HepG2 (cell line): ENCODE measurements at places on chromosomes 3 and 15. TPM values are rescaled to one million over a fixed set of nuclear protein-coding genes. Genes with fewer than 3 reads are reported as not detected.
A peak's percentile ranks its signal among the peaks of the same experiment; 100 is the strongest.

The KBTBD13 gene
- total RNA-seq: not detected in 2 replicates

The ERC2 gene
- 0.22 and 0.28 TPM in 2 replicates for total RNA-seq

The TIPARP gene
- total RNA-seq: 19.7 and 25.4 TPM in 2 replicates

The RLBP1 gene
- total RNA-seq: not detected in 2 replicates

The KLHL40 gene
- total RNA-seq: not detected in 2 replicates

The UROC1 gene
- total RNA-seq: 0.71 and 0.74 TPM in 2 replicates

The HTR3E gene
- total RNA-seq: not detected in 2 replicates

The CKMT1A gene
- 0.13 TPM in 1 of 2 replicates, not detected in the other for total RNA-seq

The LPP gene
- 29.9 and 41.6 TPM in 2 replicates for total RNA-seq

GRCh38 chr3:15512166-15512565 is 9.3 kb downstream of the COLQ start:
- DNase-seq: no peak

DNA sequence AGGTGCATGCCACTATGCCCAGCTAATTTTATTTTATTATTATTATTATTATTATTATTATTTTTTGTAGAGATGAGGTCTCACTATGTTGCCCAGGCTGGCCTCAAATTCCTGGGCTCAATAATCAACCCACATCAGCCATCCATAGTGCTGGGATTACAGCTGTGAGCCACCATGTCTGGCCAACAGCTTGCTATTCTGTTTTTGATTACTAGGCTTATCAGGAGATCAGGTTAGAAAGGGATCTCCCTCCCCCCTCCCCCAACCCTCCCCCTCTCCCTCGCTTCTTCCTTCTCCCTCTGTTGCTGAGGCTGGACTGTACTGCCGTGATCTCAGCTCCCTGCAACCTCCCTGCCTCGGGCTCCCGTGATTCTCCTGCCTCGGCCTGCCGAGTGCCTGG is 8.6 kb downstream of the CLN6 start:
- DNase-seq: no peak

DNA sequence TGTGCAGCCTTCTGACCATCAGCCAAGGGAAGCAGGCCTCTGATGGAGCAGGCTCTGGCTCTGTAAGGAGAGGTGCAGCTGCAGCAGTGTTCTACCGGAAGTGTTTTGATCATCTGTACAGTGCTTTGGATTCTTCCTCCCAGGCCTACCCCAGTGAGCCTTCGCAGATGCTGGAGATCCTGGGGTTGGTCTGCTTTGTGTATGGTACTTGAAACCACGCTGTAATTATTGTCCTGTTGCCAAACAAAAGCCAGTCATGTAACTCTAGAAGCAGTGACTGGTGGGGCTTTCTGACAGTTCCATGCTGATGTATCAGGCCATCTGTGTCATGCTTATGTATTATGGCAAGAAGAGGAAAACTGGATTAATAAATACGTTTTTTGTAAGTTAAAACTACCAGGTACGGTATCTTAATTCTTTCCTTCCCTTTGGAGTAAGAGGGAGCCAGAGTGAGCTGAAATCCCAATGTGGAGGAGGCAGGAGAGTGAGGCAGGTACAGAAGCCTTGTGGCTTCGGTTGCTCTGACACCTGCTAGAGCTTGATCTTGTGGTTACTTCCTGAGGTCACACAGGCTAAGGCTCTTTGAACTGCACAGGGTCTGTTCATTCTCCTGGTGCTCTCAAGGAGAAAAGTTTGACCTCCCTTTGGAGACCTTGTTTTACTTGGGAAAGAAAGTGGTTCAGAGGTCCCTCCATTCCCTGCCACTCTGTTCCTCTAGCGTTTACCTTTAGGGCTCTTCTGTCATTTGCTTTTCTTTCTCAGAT is 3.7 kb downstream of the TMEM42 start:
- no peak for DNase-seq

DNA sequence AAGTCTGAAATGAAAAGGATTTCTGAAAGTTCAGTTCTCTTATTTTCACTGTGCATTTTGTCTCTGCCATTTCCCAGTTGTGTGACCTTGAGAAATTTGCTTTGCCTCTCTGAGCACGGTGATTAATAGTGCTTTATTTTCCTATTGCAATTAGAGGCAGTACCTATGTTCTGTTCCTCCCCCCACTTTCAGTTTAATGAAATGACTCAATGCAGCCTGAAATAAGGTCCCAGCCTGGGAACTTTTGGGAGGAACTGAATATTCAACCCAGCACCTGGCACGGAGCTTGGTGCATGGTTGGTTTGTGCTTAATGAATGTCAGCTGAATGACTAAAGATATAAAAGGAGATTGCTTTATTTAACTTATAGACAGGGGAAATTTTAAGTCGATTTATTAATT is 352.6 kb downstream of the PDCD6IP start:
- no peak for DNase-seq

DNA sequence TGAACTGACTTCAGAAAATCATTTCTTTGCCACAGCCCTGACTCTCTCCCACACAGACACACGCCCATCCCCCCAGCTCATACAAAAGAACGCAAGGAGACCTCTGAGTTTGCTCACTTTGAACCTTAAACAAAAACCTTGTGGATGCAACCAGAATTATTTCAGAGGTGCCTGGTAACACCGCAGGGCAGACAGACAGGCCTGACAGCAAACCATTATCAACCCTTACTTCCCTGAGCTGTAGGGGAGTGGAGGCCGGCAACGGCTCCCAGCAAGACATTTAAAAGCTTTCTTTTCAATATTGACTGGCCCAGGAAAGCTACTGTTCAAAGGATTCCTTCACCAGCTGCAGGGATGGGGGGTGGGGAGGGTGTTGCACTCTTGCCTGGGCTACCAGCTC is 2.0 kb upstream of the EFCC1 start:
- peak; percentile 27 for DNase-seq

DNA sequence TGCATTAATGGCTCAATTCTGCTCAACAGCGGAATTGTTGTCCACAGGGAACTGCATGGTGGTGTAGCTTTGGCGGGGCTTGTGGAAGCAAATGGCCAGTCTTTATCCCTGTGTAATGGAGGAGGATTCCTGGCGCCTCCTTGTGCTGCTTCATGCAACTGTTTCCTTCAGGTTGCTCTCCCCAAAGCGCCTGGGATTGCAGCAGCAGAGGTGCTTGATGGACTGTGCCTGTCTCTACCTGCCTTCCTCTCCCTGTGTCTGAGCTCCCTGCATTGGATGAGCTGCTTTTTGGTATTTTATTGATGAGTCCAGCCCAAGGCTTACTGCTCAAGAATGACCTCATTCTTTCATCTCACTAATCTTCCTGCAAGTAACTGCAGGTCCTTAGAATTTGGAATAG is 72.9 kb upstream of the NDN start:
- no peak for DNase-seq

DNA sequence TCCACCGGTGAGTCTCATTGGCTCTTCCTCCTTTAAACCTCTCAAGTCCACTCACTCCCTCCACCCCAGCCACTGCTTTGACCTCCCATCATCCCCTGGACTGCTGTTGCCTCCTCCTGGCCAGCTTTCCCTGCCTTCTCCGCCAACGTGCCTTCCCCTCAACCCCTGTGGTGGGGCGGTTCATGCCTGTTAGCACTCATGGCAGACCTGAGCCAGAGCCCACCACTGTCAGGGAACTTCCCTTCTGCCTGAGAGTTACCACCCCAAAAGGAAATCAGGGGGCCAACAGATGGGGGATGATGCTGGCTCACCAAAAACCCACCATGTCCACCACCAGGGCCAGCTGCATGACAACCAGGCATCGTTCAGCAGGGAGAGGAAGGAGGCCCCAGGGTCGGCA is 44.2 kb upstream of the SLC6A1 start:
- DNase-seq: no peak

DNA sequence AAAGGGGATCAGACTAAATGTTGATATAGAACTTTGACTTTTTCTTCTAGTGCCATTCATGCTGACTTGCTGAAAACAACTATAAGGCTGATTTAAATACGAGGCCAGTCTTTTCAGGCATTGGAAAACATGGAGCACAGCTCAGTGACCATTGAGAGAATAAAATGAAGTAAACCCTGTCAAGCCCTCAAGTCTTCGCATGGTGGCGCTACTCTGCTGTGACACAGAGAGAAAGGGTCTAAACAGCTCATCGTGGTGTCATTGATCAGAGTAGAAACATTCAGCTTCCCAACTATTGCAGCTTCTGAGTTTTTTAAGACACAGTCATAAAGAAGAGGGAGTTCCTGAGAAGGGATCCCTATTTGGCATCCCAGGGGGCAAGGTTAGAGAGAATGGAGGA is 716.2 kb downstream of the DIPK2A start:
- DNase-seq: peak; percentile 46

- DNase-seq: no peak
Measured at GRCh38 chr3:56302417-56302816, 165.8 kb downstream of the ERC2 start.

DNA sequence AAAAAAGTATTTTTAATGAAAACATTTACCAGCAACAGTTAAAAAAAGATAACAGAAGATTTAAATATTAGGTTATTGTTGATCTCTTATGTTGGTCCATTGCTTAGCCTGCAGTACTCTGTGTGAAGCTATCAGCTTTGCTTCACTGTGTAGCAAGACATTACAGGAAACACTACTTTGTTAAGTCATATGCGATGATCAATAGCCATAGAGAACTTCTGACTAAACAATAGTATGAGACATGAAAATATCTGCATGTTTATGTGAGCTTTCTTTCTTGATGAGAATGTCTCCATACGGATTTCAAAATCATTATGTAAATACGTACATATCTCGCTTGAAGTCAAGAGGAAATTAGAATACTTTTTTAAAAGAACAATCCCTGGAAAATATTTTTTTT is 27.0 kb upstream of the CAPN3 start:
- DNase-seq: no peak

DNA sequence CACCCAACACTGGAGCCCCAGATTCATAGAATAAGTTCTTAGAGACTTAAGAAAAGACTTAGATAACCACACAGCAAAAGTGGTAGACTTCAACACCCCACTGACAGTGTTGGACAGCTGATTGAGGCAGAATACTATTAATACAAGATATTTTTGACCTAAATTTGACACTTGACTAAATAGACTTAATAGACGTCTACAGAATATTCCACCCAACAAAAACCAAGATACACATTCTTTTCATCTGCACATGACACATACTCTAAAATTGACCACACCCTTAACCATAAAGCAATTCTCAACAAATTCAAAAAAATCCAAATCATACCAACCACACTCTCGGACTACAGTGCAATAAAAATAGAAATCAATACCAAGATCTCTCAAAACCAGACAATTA is 179.8 kb upstream of the TPM1 start:
- DNase-seq: no peak

- DNase-seq: no peak
Measured at GRCh38 chr3:167162083-167162482, 218.0 kb downstream of the ZBBX start.

GRCh38 chr3:62133015-62133414 is 240.3 kb downstream of the FEZF2 start:
- no peak for DNase-seq

DNA sequence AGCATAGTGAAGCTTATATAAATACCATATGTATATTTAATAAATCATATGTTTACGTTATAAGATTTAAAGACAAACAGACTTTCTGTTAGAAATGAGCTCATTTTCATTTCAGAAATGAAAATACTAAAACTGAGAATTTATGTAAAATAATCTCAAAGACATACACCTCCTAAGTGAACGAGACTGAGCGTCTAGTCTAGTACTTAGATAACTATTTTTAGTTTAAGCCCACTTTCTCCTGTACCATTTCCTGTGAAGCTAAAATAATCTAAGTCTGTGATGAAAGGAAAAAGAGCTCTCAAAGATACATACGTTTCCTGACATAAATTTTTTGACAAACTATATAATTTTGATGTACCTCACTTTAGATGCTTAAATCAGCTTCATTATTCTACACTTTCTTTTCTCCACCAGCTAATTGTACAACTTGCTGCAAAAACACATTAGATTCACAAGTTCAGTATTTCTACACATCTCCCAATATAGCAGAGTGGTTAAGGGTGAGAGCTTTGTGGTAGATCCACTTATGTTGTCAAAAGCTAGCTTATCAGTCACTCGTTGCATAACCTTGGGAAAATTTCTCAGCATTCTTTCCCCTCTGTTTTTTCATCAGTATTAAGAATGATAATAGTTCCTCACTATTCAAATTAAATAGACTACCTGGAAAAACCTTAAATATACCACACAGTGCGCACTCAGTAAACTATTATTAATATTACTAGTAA is 703.0 kb downstream of the PLOD2 start:
- no peak for DNase-seq

GRCh38 chr3:130529486-130530215 is 12.7 kb downstream of the COL6A6 start:
- no peak for DNase-seq

- no peak for DNase-seq
Measured at GRCh38 chr3:20396335-20396734, 210.3 kb upstream of the SGO1 start.

DNA sequence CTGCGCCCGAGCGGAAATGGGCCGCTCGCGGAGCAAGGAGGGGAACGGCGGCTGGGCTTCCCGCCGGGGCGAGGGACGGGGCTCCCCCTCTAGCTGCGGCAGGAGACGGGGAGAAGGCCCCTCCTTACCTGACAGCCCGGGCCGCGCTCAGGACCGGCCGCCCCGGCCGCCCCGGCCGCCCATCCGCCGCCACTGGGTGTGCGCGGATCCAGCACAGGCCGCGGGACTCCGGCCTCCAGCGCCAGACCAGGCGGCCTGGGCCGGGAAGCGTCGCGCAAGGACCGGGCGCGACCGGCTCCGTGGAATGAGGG is 296 bp downstream of the TPRA1 start:
- no peak for DNase-seq

DNA sequence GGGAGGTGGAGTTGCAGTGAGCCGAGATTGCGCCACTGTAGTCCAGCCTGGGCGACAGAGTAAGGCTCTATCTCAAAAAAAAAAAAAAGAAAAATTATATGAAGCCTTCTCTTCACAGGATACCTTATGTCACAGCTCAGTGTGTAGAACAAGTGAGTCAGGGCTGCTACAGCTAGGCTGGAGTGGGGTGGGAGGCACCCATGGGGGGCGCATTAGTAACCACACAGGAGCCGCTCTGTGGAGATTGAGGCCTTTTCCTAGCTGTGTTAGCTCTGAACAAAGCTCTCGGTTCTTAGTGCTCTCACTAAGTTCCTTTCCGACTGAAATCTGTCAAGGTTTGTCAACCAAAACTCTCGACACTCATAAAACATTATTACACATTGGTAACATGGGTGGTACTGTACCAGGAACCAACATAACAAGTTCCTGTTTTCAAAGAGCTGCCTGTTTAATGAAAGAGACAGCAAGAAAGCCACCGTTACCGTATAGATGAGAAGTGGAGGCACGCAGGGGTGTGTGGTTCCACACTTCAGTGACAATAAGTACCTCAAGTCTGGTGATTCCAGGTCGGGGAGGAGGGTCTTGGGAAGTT is 4.5 kb downstream of the LRRC31 start:
- DNase-seq: no peak

DNA sequence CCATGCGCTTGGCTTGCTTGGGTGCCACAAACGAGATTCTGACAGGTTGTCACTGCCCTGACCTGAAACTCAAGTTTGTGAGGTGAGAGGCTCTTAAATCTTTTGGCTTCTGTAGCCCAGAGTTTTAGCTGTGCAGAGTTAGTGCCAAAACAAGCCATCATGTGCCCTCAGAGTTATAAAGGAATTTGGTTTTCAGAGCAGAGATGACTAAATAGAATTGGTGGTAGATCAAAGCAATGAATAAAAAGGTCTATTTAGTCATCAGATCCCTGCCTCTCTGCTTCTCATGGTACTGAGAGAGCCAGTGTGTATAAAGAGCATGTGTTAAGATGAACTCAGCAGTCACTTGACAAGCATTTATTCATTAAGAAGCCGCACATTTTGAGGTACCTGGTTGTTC is 207.5 kb upstream of the DPH6 start:
- no peak for DNase-seq

- no peak for DNase-seq
Measured at GRCh38 chr3:162544246-162544645, 1047.6 kb downstream of the OTOL1 start.

GRCh38 chr15:101437209-101437608 is 52.3 kb downstream of the PCSK6 start:
- no peak for DNase-seq
